T-helper 2 cell treated with Interferon-gamma antibody and Interleukin-4, amounts not matched to agents 100 ng/mL and 5 ng/mL, for 36 hours (primary cell): ENCODE measurements at places on chromosomes 3 and 15. TPM values are rescaled to one million over a fixed set of nuclear protein-coding genes. Genes with fewer than 3 reads are reported as not detected.

The CILP gene
- total RNA-seq: 0.07 TPM in 2 replicates

The SGO1 gene
- total RNA-seq: 29.7 and 30.5 TPM in 2 replicates

The PARP15 gene
- total RNA-seq: 37.1 and 41.1 TPM in 2 replicates

The MRPL3 gene
- total RNA-seq: 89.3 and 92.6 TPM in 2 replicates

The PLCD1 gene
- total RNA-seq: 11.5 and 14.4 TPM in 2 replicates

The CCR3 gene
- 0.16 and 0.27 TPM in 2 replicates for total RNA-seq

The ADAMTS7 gene
- total RNA-seq: 2.3 and 2.5 TPM in 2 replicates

The CACNA2D2 gene
- 0.41 and 0.68 TPM in 2 replicates for total RNA-seq

The GOLGA6L24 gene
- not detected in 2 replicates for total RNA-seq

The ARPP21 gene
- not detected in 2 replicates for total RNA-seq

The KNL1 gene
- total RNA-seq: 51.7 and 53.0 TPM in 2 replicates

The GABRA5 gene
- not detected in 2 replicates for total RNA-seq

The SLCO2A1 gene
- not detected in 2 replicates for total RNA-seq

The AGTR1 gene
- total RNA-seq: not detected in 2 replicates

The SERINC4 gene
- total RNA-seq: 0.16 and 0.23 TPM in 2 replicates

The CCNB2 gene
- total RNA-seq: 70.5 and 75.7 TPM in 2 replicates

The INSYN1 gene
- total RNA-seq: not detected in 2 replicates

The SPINT1 gene
- total RNA-seq: 3.6 and 3.7 TPM in 2 replicates

The TJP1 gene
- total RNA-seq: not detected in 2 replicates

The PAQR5 gene
- not detected in 2 replicates for total RNA-seq

The DNAH12 gene
- total RNA-seq: 0.14 TPM in 1 of 2 replicates, not detected in the other
